Stimulated activated CD4-positive, alpha-beta T cell treated with anti-CD3 and anti-CD28 coated beads, Interleukin-12 subunit alpha, Interleukin-12 subunit beta, amount 100 ng/mL, for 4 hours (primary cell): ENCODE measurements at places on chromosomes 2 and 18.

DNA sequence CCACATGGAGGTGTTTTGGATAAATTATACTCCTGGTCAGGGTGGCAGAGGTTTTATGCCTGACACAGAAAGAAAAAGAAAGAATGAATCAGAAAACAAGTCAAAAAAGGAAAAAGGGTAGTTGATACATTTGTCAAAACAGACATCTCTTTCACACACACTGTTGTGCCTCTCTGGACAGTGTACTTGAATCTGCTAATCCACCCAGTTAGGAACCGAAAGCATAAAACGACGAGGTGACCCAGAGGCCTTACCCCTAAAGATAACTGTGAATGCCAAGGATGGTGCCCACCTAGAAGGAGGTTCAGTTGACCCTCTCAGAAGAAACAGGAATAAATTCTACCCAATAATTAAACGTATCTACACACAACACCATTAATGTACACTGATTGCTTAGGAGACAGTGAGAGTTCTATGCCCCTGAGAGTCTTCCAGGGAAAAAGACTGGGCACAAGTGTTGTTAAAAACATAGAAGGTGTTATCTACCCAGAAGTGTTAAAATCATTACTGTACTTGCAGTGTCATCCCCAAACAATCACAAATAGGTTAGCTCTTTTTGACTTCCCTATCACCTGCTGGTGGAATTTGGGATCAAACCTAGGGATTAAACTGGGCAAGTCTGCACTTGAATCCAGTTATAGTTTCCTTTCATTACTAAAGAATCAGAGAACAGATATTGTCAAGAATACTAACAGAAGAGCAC lies 123.2 kb upstream of the DNAJC10 start:
- DNase-seq = no peak

- no peak for DNase-seq
Observed at GRCh38 chr2:8571792-8572499, 109.9 kb upstream of the ID2 start.

- DNase-seq = no peak
Observed at GRCh38 chr18:51390702-51391101, 193.2 kb upstream of the MEX3C start.

GRCh38 chr18:65974758-65975157 lies 223.9 kb downstream of the CDH7 start:
- no peak for DNase-seq

GRCh38 chr2:236787885-236788284 lies 218.3 kb downstream of the ACKR3 start:
- DNase-seq = no peak

- no peak for DNase-seq
Observed at GRCh38 chr2:234747032-234747431, 204.8 kb upstream of the SH3BP4 start.

GRCh38 chr2:86617153-86617552 lies 6.5 kb downstream of the RNF103 start:
- no peak for DNase-seq

DNA sequence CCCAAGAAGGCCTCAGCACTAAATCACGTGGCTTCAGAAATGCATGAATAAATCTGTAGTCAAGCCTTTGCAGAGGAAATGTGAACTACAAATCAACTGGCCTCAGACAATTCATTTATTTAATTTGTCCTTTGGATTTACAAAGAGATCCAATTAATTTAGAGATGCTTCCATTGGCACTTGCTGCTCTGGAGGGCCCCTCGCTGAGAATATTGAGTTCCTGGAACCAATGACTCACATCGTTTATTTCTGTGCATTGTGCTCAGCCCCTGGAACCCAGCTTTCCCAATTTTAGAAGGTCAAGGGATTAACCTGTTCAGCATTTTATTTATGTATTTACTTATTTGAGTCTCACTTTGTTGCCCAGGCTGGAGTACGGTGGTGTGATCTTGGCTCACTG lies 47.2 kb upstream of the MGAT4A start:
- DNase-seq = no peak

DNA sequence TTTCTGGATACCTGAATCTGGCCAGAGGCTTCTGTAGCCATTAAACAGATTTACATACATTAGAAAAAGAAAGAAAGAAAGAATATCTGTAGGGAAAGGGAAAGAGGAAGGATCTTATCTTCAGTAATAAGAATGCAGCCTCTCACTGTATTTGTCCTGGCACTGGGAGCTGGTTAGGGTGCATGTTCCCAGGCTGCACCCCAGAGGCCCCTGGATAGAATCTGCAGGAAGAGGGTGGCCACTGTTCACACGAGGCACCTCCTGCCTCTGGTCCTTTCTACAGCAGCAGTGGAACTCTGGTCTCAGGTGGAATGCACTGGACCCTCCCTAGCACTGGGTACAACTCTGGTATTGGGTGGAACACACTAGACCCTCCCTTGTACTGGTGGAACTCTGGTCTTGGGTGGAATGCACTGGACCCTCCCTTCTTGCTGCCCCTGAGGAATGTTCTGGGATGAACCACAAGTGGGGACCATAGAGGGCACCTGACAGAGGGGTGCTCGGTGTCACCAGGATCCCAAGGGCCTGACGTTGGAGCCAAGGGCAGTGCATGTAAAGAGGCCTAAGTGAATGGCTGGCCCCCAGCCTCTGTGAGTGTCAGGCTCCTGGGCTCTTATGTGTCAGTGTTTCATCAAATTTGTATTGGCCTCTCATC lies 27.4 kb upstream of the PXDN start:
- DNase-seq = no peak

DNA sequence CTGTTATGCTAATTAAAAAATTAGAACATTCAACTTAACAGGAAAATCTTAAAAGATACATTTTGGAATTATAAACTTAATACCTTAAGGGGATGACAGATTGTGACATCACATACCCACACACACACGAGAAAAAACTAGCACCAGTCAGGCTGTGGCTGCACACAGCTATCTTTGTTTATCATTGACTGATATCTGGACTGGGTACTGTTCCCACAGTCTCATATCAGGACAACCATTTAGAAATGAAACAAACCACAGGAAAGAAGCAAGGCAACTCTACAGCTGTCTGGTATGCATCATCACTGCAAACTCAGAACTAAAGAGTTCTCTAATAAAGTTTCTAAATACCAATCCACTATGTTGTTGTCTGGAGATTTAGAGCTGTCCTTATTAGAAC lies 210.9 kb upstream of the SMAD7 start:
- DNase-seq = no peak

DNA sequence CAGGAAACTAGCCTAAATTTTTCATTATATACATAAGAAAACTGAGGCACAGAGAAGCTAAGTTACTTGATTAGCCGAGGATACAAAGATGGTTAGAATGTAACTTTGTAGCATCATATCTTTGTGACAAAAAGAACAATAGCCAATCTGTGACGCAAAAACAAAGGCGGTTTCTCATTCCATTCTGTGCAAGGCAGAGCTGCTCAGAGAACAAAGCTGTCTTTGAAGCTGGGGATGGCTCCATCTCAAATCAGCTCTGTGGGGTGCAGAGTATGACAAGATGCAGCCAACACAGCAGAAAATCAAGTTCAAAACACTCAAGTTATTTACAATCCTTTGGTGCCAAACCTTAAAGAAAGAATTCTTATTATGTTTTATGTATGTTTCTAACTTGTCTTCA lies 81.9 kb upstream of the VWC2L start:
- no peak for DNase-seq

- DNase-seq = no peak
Observed at GRCh38 chr2:105380432-105381100, 18.3 kb downstream of the FHL2 start.

DNA sequence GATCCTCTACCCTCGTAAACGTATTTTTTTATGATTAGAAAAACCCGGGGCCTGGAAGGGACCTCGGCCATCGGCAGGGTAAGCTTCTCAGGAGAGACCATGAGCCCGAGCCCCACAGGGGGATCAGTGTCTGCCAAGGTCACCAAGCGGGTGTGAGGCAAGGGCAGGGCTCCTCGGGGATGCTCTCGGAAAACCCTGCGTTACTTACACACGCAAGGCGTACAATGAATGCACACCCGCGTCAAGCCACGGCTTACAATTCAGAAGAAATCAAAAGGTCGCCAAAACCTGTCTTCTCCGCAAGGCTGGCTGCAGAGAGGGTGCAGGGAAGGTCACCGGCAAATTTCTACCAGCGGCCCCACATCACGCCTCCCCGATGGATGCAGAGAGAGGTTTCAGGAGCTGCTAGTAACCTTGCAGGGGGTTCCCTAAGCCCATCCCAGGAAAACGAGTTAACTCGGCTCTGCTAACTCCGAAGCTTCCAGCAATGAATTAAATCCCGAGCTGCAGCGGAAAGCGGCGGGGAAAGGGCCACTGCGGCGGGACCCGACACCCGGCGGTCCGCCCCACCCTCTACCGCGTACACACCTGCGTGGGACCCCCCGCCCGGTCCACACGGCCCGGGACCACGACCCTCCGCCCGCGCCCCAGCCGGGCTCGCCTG lies 638 bp downstream of the ST3GAL5 start:
- peak; percentile 15 for DNase-seq

GRCh38 chr2:151730262-151730975 lies 3.9 kb downstream of the NEB start:
- DNase-seq = no peak
